ENCODE measurements at places on chromosomes 7 and 10.
A peak's percentile ranks its signal among the peaks of the same experiment; 100 is the strongest.

DNA sequence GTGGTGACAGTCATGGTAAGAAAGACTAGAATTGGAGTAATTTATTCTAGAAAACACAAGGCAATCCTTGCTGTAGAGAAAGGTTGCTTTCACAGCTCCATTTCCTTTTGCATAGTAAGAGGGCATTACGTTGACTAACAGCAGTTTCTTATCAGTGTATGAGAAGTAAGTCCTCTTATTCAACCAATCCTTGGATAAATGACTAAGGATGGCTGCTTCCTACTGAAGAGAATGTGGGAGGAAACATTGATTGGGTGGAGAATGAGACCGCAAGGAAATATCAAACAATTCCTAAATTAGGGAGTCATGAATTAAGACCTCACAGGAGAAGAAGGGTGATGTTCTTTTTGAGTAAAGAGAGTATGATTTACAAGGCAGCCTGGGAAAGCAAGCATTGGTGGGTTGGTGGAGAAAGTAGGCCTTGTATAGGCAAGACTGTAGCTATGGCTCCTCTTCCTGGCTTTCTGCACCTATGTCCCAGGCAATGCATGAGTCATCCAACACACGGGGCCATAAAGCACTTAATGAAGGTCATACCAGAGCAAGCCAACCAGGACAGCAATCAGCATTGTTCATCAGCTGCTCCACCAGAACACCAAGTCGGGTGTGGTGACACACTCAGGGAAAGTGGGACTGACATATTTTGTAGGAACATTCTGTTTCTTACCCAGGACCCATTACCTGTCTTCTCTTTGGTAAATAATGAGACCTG, 5.6 kb downstream of the MGAM start:
- no peak for DNase-seq

- DNase-seq = no peak
These were observed 16.0 kb upstream of the PPIF start for GRCh38 chr10:79331226-79331625.

DNA sequence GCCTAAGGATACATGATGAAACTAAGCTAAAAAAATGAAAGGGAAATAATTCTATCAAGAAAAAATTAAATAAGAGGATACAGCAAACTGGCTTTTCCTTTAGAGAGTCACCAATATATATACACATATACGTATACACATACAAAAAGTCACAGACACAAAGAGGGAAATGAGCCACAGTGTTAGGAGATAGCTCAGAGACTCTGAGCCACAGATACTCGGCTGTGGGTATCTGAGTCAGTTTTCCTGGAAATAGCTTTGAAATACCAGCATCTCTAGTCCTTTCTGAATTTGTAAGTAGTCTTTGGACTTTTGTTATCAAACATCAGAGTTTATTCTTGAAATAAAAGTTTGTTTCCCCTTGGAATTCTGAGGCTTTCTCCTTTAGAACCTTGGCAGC, 111.8 kb downstream of the TBXAS1 start:
- no peak for DNase-seq

DNA sequence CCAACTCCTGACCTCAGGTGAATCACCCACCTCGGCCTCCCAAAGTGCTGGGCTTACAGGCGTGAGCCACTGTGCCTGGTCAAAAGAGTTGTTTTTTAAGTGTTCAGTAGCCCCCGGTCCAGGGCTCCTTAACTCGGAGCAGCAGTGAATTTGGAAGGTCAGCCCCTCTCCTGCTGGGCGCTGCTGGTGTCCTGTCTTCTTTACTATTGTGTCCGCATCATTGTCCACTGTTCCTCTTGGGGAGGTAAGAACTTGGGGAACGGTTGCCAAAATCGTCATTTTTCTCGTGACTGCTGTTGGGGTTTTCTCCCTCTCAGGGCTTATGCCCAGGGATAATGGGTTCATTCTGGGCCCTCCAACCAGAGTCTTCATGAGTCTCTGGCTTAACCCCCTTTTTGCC, 46.7 kb downstream of the CAMK1D start:
- DNase-seq = no peak

DNA sequence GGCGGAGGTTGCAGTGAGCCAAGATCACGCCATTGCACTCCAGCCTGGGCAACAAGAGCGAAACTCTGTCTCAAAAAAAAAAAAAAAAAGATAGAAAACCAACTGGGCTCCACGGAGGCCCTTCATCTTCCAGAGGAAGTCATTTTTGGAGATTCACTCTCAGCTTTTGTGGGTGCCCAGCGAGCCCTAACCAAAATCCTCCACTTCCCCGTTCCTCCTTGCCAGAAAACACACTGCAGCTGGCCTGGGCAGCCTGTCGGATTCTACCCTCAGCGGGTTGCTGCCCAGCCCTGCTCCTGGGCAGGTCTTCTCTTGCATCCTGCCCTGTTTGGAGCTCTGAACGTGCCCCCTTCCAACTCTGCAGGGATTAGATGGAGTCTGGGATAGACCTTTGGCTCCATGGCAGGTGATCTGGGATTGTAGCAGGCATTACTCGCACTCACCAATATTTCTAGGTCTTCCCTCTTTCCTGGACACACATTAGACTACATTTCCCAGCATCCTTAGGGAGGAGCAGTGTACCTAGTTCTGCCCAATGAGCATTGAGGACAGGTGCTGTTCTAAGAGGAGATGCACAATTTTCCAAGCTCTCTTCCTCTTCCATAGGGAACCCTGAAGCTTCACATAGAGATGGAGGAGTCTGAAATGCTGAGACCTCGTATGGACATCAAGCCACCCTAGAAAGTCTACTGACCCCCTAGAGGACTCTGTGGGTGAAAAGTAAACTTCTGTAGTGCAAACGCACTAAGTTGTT, 4.6 kb downstream of the GRID2IP start:
- DNase-seq = no peak

- no peak for DNase-seq
These were observed 735.5 kb upstream of the AUTS2 start for GRCh38 chr7:68862736-68863135.

DNA sequence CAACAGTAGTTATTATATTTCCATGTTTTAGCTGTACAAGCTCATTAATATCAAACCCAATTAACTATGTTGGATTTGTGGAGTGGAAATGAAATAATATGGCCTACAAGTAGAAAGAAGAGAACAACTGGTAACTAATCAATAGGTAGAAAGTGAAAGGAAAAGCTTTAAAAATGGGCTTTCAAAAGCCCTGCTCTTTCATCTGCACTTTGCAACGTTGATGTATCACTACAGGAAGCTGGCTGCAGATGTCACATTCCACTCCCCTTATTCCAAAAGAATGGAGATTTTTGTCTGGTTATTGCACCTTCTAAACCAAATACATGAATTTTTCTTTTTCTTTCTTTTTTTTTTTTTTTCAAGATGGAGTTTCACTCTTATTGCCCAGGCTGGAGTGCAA, 11.7 kb upstream of the MKI67 start:
- DNase-seq = no peak

DNA sequence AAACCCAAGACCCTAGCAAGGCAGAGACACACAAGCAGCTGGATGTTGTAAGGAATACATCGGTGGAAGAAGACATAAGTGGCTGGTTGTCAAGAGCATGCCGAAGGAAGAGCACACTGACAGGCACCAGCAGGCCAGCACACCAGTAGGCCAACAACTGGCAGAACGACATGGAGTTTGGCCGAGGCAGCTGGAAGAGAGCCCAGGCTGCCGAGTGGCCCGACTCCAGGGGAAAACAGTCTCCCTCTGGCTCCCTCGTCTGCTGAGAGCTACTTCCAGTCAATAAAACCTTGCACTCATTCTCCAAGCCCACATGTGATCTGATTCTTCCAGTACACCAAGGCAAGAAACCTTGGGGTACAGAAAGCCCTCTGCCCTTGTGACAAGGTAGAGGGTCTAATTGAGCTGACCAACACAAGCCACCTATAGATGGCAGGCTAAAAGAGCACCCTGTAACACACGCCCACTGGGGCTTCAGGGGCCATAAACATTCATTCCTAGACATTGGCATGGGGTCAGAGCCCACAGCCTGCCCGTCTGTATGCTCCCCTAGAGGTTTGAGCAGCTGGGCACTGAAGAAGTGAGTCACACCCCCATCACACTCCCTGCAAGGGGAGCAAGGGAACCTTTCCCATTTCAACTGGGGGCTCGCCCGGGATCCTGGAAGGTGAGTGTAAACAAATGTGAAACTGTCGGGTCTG, 14.7 kb upstream of the TNS3 start:
- no peak for DNase-seq

DNA sequence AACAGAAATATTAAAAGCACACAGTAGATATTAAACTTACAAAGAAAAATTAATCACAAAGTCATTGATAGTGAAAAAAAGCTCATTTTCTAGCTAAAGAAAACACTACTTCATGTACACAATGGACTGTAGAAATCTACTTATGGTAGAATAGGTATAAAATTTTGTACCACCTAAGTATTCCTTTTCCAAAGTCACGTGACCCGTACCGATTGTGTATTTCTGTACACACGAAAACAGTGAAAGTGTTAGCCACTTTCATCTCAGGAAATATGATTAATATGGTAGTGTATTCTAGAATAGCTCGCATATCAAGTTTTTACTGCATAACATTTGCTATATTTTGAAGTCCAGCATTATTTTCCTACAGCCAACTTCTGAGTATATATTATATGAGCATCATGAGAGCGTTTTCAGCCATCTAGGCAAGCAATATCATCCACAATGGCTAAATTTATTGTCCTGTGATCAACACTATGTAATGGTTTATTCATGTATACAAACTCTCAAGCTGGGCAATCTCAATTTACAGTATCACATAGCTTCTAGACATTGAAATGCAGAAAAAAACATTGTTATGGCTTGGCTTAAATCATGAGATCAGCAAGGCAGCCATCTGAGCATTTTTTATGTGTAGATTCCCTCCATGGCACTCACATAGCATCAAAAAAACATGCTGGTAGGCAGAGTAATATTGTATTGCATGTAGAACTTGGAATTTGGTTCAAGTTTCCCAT, 114.7 kb downstream of the CD36 start:
- no peak for DNase-seq

- no peak for DNase-seq
These were observed 1.3 kb downstream of the CHST12 start for GRCh38 chr7:2404714-2405119.

- peak; percentile 69 for DNase-seq
These were observed 98.5 kb downstream of the ARHGAP22 start for GRCh38 chr10:48506147-48506917.

- no peak for DNase-seq
These were observed 20.4 kb downstream of the TRDMT1 start for GRCh38 chr10:17181110-17181509.

DNA sequence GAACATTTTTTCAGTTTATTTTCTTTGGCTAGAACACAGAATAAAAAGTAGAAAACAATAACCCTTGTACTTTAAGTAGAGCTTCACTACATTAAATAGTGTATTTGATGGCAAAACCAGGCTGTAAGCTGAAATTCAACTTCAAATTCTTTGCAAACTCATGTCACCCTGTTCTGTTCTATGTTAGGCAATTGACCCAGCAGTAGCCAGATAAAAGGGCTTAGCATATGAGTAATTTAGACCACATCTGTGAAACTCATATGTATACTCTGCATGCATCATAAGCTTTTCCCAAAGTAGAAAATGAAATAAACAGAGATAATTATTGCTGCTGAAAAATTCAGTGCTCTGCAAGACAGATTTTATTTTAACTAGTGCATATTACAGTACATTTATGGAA, 150.2 kb downstream of the GNAI1 start:
- DNase-seq = no peak

- DNase-seq = no peak
These were observed 290.1 kb upstream of the COBL start for GRCh38 chr7:51606601-51607154.

DNA sequence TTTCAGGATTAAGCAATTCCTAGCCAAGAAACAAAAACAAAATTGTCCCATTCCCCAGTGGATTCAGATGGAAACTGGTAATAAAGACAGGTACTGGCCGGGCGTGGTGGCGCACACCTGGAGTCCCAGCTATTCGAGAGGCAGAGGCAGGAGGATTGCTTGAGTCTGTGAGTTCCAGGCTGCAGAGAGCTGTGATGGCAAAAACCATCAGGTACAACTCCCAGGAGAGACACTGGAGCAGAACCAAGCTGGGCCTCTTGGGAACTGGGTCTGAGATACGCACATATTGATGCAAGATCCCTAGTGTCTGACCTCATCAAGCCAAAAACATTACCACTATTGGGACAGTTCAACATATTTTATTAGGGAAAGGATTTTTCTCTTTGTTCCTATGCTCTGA, 84.0 kb upstream of the ANLN start:
- DNase-seq = no peak

GRCh38 chr10:84398696-84399095, 70.3 kb downstream of the CCSER2 start:
- no peak for DNase-seq

DNA sequence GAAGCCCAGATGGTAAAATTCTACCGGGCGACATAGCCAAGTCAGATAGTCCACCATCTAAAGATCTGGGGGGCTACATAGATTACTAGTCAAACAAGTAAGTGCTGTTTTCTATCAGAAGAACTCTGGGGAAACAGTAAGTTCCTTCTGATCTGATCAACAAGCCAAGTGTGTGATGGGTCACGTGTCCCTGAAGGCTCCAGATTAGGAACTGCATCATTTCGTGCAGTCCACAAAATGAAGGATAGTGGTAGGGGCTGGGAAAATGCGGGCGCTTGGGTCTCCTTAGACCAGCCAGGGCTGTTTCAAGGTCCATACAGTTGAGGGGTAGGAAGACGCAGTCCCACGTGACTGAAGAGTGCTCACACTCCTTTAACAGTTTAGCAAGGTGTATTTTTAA, 1.8 kb upstream of the CHN2 start:
- DNase-seq = no peak

- no peak for DNase-seq
These were observed 99.9 kb upstream of the AKR1E2 start for GRCh38 chr10:4725917-4726606.

DNA sequence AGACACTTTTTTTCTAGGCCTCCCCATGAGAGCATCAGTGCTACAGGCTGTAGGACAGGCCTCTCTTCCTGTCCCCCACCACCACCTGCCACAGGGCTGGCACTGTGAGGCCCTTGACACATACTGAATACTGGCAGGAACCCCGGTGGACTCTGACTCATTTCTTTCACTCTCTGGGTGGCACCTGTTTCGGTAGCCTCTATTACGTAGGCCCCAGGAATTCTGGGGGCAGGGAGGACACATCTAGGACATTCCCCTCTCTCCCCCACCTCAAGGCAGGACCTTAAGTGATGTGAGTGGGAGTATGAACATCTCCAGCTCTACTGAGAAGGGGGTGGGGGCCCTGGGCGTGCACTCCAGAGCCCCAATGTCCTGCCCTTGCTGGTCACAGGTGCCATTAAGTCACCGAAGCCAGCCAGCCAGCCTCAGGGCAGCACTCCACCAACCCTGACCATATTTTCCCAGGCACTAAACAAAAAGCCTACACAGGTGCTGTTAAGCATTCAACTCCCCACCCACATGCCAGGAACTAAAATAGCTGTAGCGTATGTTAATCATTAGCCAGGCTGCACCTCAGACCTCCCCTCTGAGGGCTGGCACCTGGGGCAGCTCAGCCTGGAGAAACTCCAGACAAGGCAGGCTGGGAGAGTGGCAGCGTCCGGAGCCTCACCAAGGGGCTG, 8.9 kb downstream of the ANXA11 start:
- DNase-seq = peak; percentile 69

All from common myeloid progenitor, CD34-positive (primary cell).